ENCODE measurements at places on chromosomes 6 and 20. TPM values are rescaled to one million over a fixed set of nuclear protein-coding genes. Genes with fewer than 3 reads are reported as not detected.

Gene EYS
- 0.49 TPM for polyA plus RNA-seq

DNA sequence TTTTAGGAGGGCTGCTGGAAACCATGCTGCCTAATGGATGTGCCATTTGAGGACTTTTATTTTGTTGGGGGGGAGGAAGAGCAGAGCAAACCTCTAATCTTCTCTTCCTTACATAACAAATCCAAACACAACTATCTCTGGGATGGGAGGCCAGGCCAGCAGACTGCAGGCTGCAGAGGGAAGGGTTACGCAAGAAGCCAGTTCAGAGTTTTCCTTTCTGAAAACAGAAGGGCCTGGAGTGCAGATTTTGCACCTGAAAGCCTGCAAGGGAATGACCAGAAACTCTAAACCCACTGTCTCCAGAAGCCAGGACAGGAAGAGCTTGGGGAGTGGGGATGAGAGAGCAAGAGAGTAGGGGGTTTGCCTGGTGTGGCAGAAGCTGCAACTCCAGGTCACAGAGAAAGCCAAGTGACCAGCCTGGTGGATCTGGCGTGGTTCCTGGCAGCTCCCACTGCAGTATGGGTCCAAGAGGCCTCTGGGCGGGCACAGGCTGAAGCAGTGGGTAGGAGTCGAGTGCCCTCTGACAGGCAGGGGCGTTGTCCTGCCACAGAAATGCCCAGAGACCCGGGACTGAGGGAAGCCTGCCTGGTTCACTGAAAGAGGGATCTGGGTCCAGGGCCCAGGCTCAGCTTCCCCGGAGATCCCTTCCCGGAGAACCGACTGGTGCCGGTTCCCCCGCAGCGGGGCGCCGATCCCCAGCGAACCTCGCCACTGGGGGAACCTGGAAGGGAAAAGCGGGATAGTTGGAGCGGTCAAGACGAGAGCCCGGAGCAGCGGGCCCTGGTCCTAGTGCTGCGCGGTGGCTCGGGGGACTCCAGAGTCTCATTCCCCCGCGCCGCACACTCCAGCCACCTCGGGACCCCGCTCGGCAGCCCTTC lies 6.7 kb downstream of the MAFB start:
- no peak for DNase-seq

DNA sequence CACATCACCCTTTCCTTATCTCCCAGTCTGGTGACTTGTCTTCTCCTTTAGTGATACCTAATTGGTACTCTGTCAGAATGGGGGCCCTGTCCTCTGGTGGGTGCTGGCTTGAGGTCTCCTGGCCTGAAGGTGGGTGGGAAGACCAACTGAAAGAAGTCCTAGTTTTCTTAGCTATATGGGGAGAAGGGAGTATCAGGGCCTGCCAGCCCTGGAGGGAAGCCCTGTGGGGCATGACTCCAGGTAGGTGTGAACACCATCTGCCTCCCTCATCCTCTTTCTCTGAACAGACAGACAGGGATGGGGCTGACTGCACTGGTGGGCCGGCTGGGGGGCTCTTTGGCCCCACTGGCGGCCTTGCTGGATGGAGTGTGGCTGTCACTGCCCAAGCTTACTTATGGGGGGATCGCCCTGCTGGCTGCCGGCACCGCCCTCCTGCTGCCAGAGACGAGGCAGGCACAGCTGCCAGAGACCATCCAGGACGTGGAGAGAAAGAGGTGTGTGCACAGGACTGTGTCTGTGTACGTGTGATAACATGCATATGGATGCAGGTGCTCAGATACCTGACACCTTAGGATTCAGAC lies 4.8 kb downstream of the CRIP3 start:
- no peak for DNase-seq

Gene STMND1
- polyA plus RNA-seq: 6.5 TPM

Gene C6orf58
- 1.8 TPM for polyA plus RNA-seq

Gene RCAN2
- polyA plus RNA-seq: 2.9 TPM

DNA sequence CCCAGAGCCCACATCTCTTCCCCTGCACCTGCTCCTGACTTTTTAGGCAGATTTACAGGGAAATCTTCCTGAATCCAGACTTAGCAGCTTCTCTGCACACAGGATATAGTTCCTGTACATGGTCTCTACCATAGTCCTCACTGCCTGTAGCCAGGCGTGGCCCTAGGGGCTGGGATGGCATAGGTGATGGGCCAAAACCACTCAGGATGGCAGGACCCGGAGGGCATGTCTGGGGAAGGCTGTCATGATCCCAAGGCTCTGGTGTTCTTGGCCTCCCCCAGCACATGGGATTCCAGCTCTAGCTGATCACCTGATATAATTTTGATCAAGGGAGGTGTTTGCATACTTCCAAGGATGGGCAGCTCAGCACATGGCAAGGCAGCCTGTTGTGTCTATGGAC lies 58.0 kb downstream of the TOX2 start:
- no peak for DNase-seq

GRCh38 chr6:39876826-39877225 lies 57.4 kb downstream of the MOCS1 start:
- DNase-seq: no peak

Gene IPCEF1
- 6.8 TPM for polyA plus RNA-seq

- no peak for DNase-seq
These were observed 40.1 kb downstream of the ADNP start for GRCh38 chr20:50891138-50891537.

- no peak for DNase-seq
These were observed 13.6 kb upstream of the SPO11 start for GRCh38 chr20:57315976-57316480.

Gene TNNC2
- polyA plus RNA-seq: 0.48 TPM

Gene HNF4A
- polyA plus RNA-seq: 1.2 TPM

DNA sequence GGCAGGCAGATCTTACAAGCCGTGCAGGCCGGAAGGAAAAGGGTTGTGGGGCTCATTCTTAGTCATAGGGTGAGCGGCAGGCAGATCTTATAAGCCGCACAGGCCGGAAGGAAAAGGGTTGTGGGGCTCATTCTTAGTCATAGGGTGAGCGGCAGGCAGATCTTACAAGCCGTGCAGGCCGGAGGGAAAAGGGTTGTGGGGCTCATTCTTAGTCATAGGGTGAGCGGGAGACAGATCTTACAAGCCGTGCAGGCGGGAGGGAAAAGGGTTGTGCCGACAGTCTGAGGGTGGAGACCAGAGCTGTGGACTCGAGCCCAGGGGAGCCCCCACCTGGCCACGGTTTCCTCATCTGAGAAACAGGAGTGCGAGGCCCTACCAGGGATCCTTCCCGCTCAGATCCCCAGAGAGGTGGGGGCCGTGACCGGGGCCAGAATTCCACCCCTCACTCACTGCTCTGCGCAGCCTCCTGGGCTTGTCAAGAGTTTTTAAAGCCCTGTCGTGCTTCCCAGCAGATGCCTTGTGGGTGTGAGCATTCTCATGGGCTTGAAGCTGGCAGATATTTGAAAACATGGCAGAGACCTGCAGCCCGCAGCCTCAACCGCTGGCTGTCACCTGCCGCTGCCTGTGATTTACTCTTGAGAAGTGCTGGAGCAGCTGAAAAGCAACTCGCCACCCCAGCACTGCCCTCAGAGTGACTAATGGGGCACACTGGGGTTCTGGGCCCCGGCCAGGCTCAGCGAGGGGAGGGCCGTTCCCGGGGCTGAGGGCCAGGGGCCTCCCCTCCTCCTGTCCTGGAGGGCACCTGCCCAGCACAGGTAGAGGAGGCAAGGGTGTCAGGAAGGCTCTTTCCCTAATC lies 31.9 kb downstream of the NTSR1 start:
- DNase-seq: no peak

DNA sequence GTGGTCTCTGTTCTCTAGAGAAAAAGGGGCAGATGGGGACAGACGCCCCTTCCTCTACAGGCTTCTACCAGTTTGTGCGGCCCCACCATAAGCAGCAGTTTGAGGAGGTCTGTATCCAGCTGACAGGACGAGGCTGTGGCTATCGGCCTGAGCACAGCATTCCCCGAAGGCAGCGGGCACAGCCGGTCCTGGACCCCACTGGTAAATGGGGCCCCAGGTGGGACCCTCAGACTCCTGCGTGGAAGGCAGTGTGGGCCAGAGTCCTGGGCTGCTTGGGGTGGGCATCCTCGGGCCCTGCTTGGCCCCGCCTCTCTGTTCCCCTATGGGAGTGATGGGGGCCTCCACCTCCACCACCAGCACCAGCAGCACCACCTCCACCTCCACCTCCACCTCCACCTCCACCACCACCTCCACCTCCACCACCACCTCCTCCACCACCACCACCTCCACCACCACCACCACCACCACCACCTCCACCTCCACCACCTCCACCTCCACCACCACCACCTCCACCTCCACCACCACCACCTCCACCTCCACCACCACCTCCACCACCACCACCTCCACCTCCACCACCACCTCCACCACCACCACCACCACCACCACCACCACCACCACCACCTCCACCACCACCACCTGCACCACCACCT lies 3.2 kb upstream of the TNFRSF6B start:
- no peak for DNase-seq

DNA sequence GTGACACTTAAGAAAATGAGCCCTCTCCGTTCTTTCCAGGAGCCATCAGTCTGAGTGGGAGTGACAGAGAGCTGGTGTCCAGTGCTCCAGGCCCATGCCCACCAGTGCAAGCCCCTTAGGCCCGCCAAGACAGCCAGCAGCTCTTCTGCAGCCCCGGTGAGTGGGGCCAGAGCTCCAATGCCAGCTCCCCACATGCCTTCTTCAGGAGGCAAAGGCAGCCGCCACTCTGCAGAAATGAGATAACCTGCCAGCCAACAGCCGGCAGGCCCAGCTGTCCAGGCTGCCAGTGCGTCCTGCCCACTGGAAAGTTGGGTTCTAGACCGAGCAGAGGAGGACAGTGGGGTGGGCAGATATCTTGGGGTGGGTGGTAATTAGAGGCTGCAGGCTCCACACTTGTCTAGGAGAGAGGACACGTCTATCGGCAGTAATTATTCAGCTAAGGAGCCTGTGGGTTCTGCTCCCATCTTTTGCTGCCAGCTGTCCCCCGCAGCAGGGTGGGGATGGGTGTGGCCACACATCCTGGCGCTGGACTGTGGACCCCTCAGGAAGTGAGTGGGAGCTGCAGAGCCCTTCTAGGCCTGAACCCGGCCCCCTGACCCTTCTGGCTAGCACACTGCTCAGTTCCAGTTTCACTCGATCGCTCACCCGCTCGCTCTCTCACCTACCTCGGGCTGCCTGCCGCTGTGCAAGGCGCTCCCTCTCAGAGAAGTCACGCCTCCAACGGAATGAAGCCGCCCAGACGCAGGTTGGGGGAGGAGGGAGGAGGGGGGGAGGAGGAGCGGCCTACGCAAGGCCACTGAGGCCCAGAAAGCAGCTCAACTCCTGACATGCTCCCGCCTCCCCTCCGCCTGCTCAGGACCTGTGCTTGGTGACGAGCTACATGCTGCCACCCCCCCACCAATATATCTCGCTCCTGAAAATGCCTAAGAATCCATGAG lies 3.6 kb downstream of the GRM4 start:
- no peak for DNase-seq

- DNase-seq: peak; percentile 83
These were observed 28.3 kb upstream of the NHSL1 start for GRCh38 chr6:138527411-138528088.

- DNase-seq: no peak
These were observed 225.7 kb upstream of the SULF2 start for GRCh38 chr20:48011025-48011424.

DNA sequence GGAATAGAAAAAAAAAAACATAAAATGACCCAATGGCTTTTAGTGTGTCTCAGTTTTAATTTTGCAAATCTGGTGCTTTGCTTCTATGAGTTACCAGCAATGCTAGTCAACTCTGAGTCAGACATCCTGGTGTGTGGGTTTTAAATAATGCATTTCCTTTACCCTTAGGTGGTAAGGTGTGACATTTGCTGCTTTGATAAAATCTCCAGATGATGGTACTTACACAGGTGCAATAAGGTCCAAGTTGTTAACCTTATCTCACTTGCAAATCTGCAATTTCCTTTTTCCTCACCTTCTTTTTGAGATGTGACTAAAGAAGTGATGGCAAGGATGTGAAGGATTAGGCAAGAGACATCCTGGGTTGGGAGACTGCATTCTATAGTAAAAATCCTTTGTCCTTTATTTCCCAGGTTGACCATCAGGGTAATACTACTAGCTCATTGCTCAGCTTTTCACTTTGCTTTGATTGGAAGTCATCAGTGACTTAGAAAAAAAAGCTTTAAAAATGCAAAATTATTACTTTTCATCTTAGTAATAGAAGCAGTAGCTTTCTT lies 818.5 kb upstream of the FLRT3 start:
- DNase-seq: no peak

DNA sequence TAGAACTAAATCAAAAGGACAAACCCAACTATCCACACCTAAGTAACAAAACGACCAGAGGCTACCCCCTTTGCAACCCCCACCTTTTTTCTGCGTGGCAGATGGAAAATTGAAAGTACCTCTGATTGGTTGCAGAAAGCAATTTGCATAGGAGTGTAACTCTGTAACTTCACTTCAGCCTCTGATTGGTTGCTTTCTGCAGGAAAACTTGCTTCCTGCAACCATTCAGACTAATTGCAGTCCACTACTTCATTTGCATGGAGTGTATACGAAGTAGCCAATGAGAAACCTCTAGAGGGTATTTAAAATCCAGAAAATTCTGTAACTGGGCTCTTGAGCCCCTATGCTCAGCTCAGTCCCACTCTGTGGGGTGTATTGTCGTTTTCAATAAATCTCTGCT lies 129.1 kb upstream of the OLIG3 start:
- DNase-seq: no peak

- no peak for DNase-seq
These were observed 10.3 kb downstream of the SLC2A4RG start for GRCh38 chr20:63749597-63750508.

Gene MDFI
- polyA plus RNA-seq: 110 TPM

- DNase-seq: peak; percentile 4
These were observed 835.3 kb upstream of the EPHA7 start for GRCh38 chr6:94254689-94255088.

Gene CASS4
- polyA plus RNA-seq: 21.2 TPM

DNA sequence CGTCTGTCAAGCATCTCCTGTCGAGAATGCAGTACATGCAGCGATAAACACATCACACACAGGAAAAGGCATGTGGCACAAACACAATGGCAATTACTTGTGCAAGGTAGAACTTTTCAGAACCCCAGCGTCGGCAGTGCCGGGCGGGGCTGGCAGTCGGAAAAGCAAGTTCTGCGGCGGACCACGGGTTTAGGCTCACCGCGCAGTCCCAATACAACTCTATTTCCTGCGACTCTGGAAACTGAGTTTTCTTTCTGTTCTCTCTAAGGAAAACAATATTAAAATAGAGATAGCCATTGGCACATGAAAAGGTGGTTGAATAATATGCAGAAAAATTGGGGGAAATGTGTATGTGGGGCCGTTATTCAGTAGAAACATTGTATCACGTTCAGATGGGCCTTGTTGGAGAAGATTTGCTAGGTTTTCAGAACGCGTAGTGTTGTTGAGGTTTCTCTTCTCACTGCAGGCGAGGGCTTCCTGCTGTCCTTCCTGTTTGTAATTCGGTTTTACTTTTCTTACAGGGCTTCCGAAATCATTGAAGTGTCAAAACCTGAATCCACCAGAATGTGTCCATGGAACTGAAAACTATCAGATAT lies 369.5 kb downstream of the THBS2 start:
- no peak for DNase-seq
